Putamen (tissue), 1 donor: ENCODE measurements at places on chromosomes 4 and X.

GRCh38 chr4:54660591-54660990 is 2.8 kb downstream of the KIT start:
- no peak for DNase-seq

GRCh38 chr4:142408003-142408441 is 438.1 kb downstream of the INPP4B start:
- no peak for DNase-seq

DNA sequence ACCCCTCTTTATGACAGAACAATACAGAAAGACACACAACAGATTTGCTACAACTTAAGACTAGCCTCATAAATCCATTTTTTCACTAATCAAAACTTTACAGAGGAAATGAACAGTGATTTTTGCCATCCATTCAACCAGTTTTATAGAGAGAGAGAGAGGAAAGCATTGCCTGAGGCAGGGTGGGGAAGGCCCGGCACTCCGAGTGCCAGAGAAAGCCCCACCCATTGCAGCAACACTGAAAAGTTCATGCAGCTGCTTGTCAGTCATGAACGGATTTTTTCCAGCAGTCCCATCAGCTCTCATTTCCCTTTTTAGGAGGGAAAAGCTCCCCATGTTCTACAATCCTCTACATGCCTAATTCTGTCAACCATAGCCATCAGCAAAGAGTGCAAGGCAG is 236.9 kb downstream of the CHIC1 start:
- no peak for DNase-seq

DNA sequence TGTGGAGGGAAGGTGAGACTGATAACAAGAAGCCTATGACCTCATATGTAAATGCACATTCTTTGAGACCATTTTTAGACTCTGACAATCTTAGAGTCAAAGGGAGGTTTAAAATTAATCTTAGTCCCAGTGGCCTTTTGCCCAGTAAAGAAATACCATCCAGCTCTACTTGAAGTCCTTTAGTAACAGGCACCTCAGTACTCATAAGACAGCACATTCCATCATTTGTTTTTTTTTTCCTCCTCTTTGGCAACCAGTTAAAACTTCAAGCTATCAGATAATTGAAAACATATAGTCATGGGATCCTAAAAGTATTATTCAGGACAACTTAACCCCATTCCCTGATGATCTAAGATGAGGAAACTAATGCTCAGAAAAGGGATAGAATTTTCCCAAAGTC is 4.6 kb downstream of the EDA2R start:
- no peak for DNase-seq

DNA sequence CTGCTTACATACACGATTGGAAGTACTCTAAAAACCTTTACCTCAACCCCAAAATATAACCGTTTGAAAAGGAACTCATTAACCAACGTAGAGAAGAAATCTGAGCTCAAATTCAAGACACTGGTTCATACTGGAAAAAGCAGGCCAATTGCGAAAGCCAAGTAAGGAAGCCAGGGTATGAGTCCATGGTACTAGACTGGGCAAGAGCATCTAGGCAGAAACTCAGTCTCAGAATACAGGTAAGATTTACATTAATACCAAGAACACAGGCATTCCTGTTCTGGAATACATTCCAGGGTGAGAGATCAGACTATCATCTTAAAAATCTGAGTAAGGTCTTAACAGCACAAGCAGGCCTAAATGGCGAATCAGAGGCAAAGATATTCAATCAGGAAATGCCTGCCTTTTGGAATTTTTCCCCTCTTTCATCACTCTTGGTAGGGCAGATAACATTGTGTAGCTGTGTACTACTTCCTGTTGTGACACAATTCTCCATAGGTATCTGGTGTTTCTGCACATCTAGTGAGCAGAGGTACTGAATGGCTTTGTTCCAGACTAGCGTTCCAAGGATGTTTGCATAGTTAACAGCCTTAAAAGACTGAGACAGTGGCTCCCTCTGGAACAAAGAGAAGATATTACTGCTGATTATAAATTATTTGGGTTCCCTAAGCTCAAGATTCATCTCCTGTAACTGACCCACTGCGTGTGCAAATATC is 311.3 kb downstream of the PCDH19 start:
- DNase-seq: no peak

GRCh38 chrX:150338615-150339014 is 24.5 kb upstream of the MAMLD1 start:
- no peak for DNase-seq

DNA sequence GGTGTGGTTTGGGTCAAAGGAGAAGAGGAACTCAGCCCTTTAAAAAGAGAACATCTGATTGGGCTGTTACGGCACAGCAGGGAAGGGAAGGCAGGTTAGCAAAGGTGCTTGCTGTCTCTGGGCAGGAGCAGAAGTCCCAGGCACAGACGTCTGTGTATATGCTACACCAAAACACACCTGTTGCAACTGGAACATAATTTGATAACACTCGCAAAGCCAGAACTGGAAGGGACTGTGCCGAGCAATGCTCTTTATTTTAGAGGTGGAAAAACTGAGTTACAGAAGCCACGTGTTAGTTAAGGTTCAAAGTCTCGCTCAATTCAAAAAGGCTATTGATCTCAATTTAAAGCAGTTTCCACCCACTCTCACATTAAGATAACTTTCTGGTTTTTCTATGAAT is 2.2 kb upstream of the FAM114A1 start:
- no peak for DNase-seq

GRCh38 chr4:182518421-182518820 is 275.2 kb downstream of the TENM3 start:
- no peak for DNase-seq

DNA sequence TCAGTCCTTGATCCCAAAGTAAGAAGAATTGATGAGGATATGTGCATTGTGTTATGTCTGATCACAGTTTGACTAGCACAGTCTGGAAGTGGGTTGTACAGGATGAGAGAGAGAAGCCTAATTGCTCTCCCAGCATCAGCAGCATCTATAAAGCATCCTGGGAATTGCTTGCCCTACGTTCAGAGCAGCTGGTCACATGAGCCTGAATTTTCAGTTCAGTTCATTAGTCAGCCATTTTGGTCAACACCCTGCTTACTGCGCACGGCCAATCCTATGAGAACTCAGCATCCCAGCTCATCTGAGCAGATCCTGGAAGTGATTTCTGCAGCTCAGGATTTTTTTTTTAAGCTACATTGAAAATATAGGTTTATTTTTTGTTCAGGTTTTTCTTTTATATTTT is at the start of gene RUFY3:
TSS of gene RUFY3 (plus strand) at position 218 of the 400 bp plus-strand sequence. CDS start 610 bp downstream, outside the sequence.
- peak; percentile 96 for DNase-seq

- DNase-seq: no peak
Measured at GRCh38 chr4:114782415-114783214, 184.0 kb downstream of the UGT8 start.

DNA sequence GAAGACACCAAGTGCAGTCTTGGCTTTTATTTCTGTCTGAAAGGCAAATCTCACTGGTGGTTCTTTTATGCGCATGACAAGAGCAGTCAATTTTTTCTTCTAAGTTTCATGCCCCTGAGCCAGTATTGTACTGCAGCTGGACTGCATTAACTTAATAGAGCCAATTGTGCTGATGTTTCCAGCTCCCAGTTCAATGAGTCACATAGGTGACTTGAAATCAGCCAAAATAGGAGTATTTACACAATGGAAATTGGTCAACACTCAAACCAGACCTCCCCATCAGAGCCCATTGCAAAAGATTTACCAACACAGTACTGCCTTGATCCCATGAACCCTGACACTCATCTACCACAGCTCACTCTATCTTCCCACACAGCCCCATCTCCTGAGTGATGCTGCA is 100.3 kb upstream of the GUCY1A1 start:
- no peak for DNase-seq

DNA sequence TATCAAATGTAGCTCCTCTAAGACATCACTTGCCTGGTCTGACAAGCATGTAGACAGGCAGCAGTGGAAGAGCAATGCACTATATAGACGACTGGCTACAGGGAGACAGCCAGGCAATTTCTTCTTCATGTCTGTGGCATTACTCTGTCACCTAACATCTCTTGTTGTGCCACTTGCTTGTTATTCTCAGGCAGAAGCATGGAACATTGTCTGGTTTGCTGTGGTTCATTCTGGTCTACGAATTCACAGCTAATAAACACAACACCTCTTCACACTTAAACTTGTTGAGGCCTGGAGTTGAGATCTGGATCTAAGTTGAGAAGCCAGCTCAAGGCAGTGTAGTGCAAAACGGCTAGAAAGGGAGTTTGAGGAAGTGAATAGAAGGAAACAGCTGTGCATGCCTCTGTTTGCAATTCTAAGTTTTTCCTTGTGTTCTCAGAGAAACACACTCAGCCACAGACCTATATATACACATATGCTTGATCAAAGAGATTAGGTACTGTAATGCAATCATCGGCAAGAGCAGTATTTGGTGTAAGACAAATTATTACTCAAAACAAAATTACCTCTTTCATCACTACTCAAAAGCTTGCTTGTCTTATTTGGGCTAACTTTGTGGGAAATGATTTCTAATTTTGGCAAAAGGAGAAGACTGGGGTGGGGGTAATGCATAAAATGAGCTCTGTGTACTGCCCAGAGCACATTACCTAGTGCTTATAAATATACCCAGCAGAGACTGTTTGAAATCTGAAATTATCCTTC is 243.8 kb downstream of the PPP3CA start:
- peak; percentile 55 for DNase-seq

DNA sequence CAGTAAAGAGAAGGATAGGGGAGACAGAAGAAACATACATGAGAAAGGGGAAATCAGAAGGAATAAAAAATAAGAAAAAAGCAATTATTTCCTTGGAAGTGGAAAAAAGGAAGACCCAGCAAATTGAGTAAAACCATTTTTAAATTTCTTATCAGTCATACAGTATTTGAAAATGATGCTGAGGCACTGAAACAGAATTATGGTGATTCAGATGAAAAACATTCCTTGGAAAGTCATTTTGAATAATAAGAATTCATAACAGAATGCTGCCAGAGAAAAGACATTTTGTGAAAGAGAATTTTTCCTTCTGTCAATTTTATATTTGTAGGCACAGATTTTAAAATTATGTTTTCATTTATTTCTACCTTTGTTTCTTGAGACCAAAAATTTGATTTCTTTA is 895.5 kb upstream of the EPHA5 start:
- no peak for DNase-seq

DNA sequence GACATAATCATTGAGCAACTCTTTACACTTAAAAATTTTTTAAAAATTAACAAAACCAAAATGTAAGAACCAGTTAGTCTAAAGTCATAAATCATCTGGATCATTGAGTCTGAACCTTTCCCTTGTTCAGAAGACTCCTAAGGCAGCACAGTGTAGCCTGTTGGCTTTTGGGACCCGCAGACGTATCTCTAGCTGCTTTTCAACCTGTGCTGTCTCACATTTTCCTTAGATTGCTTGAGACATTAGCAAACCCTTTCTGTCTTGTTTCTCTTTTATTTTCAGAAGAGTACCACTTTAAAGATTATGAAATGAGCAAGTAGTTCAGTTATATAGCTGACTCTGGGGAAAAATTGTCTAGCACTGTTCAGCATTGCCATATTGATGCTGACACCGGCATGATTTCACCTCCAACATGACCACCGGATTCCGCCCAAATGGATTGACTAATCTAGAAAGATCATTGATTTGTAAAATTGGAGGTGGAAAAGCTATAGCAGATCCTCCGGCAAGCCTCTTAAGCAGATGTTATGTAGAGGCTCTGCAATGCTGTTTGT is 8.9 kb downstream of the TCEANC start:
- DNase-seq: no peak

GRCh38 chr4:157804986-157805385 is 367.8 kb downstream of the GASK1B start:
- no peak for DNase-seq

DNA sequence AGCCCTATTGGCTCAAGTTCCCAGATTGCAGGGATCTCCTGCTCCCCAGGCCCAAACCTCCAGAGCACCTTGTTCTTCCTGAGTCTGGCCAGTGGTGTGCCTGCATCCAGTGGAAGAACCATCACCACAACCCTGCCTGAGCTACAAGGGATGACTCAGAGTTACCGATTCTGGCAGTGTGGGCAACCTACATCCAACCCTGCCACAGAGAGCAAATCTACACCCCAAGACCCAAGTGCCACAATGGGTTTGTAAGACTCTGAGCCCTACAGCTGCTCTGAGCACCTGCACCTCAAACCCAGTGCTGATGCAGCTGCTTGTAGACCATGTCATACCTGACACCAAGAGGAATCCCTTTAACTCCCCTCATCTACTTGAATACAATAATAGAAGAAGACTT is 110.0 kb downstream of the SOWAHB start:
- DNase-seq: no peak

DNA sequence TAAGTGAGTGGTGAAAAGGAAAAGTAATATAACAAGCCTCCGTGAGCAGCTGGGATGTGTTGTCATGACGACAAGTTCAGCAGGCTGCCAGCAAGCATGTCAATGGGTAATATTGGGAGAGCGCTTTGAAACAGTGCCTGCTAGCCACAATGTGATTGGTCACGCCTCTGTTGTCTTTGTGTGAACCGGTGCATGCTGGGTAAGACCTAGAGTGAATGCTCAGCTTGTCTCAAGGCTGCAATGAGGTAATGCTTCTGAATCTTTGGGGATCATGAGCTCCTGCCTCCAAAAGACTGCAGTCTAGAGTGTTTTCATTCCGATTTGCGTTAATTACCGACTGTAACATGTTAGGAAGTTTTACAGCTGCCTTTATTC is 54.9 kb downstream of the STOX2 start:
- peak; percentile 96 for DNase-seq

- no peak for DNase-seq
Measured at GRCh38 chrX:43707812-43708548, 51.9 kb downstream of the MAOA start.

GRCh38 chr4:23117826-23118225 is 425.1 kb downstream of the GBA3 start:
- no peak for DNase-seq
